ENCODE measurements at places on chromosomes 6 and 20.

DNA sequence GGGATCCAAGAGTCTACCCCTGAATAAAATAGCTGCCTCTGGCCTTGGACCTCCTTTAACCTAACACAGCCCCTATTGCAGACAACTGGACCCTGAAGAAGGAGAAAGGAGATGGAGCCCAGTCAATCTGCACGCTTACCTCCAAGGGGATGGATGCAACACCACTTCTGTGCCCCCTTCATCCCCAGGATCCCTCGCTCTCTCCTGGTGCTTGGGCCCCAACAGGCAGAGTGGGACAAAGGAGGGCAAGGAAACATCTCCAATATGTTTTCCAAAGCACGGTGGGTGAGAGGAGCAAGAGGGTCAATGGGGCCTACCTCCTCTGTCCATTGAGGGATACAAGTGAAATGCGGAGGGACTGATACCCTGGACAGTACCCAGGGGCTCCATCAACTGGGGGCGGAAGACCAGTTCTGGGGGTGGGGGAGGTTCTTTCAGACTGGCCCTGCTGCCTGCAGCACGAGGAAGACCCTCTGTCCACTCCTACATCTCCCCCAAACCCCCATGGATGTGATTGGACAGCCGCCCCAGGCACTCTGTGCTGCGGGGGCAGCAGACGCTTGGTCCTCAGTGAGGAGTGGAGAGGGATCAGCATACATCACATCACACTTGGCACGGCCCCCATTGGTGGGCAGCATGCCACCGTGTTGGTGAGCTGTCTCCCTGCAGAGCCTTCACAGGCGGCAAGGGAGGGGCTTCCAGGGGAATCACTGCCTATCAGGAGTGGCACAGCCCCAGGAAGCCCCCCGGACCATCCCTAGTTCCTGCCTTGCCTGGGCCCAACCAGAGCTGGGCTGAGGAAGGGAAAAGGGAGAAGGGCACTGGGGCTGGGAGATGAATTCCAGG lies 70.6 kb downstream of the MRPL14 start:
- DNase-seq, result no peak

DNA sequence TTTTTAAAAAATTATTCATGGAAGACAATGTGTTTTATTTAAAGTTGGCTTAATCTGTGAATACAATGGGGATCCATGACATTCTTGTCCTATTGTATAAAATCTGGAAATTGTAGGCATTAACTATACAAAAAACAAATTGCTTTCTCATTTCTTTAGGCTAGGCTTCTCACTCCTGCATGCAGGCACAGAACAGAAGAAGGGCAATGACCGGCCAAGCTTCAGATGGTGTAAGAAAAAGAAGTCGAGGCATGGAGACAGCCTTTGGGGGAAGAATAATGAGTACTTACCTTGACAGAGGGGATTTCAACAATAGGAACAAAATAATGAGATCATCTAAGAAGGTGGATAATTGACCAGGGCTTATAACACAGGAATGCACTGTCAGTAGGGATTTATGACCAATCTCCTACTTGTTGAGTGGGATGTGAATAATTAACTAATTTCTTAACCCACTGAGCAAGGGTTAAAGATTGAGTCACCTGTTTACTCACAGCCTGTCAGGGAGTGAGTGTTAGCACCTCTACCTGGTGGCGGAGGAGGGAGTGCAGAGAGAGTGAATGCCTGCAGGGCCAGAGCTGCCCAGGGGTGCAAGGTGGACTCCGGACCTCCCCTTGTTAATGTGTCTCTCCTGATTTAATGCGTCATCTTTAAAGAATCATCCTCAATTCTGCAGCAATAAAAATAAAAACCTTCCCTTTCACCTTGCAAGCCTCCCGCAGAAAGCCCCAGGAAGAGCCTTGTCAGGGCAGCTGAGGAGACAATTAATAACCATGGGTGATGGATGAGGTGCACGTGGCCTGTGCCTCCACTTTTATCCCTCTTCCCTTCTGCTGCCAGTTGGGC lies 3.9 kb downstream of the SLC22A2 start:
- no peak for DNase-seq

DNA sequence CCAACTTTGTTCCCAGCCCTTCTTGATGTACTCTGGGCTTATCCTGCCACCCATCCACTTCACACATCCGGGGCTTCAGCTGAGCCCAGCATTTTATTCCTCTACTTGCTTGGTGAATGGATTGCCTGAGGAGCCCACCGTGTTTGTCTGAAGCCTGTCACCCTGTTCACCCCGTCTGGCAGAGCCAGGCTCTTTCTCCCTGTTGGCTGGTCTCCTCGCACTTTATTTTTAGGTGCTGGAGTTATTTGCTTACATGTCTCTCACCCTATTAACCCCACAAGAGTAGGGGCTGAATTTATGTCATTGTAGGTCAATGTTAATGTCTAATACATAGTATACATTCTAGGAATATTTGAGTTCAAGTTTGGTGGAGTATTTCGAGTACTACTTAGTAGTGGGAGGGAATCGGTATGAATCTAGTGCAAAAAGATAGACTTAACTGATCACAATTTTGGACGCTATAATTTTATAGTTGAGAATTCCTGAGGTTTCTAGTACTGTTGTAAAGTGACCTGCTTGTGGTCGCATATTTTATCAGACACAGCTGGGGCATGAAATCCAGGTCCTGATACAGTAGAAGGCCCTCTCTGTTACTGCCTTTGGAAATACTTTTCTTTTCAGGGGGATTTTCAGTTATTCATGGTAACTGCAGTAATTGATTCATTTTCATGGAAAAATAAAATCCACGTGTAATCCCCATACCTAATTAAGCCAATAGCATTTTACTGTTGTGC lies 10.8 kb downstream of the JARID2 start:
- no peak for DNase-seq

DNA sequence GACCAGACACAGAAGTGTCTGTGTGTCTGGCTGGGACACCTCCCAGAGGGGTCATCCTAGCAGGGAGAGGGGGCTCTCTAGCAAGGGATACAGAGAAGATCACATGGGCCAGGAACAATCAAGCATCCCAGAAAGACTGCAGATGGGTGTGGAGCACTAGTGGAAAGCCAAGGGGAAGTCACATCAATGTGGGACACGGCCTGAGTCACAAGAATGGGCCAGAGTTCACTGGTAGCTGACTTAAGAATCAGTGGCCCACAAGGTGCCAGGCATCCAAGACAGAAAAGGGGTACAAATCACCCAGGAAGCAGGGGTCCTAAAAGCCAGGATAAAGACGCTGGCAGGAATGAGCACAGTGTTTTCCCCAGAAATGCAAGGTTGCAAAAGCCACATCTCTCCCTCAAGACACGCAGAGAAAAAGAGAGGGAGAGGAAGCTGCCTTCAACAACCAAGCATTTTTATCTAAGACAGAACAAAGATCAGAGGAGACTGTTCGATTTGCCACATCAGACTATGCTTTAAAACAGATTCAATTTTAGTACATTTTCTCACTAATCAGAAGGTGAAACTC lies 113.6 kb upstream of the DST start:
- DNase-seq, result no peak

DNA sequence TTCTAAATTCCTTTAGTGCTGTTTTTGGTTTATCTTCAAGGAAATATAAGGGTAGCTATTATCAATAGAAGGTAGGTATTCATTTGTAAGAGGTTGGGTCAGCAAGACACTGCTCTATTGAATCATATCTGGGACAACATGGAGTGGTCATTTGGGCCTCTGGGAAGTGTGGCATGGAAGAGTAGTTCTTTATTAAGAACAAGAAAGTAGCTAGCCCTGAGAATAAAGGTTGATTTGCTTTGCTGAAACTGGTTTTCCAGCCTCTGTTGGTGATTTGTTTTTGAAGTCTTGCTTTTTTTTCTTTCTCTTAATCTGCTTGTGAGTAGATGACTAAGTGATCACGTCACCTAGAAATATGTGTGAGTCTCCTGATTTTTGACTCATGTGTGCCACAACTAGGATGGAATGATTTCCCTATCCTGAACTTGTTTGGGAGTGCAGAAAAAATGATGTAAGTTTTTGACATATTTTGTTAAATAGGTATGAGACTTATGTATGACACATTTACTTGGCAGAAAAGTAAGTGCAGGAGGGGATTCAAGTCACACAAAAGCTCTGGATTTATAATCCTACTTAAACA lies 381.8 kb downstream of the CENPW start:
- DNase-seq, result no peak

DNA sequence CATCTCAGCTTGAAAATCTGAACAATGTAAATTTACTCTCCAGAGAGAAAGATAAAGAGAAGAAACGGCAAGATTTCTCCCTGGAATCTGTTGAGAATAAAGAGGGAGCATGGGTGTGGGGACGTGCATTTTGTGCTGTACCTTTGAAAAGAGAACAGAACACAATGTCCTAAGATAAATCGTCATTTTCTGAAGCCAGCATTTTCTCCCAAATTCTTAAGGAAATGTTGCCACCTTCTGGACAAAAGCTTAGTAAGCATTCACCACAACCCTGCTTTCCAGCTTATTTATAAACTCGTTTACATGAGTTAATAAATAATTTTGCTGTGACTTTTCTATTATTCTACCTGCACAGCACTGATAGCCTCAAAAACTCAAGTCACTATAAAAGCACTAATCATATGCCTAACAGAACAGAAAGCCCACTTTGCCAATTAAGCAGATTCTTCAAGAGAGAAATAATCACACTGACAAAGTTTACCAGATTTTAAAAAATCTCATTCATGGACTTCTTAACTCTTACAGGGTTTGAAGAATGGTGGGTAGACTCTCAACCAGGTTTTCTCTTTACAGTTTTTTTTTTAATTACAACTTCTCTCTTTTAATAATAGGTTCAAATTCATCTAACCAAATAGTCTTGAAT lies 155.8 kb downstream of the MBOAT1 start:
- no peak for DNase-seq

All from stimulated activated naive CD8-positive, alpha-beta T cell treated with anti-CD3 and anti-CD28 coated beads, Interleukin-15, Interleukin-2, amounts not matched to agents 100 U/mL and 50 U/mL, for 24 hours (primary cell).